B cell (primary cell): ENCODE measurements at places on chromosomes 7 and 10.

- H3K27me3 ChIP-seq: peaks cover 48% of the 10 kb centered on the region
- no peaks in the 10 kb centered on the region for H3K36me3 ChIP-seq
- peaks cover 27% of the 10 kb centered on the region for H3K4me1 ChIP-seq
- DNase-seq: no peak
- no peak overlapping the region for H3K4me3 ChIP-seq
Observed at GRCh38 chr10:21501091-21501490, 24.4 kb downstream of the SKIDA1 start.

GRCh38 chr7:81031996-81032395 is 113.1 kb upstream of the SEMA3C start:
- DNase-seq: no peak
- H3K36me3 ChIP-seq: no peaks in the 10 kb centered on the region
- H3K4me1 ChIP-seq: no peaks in the 10 kb centered on the region
- H3K27me3 ChIP-seq: no peaks in the 10 kb centered on the region
- no peak overlapping the region for H3K27ac ChIP-seq
- H3K4me3 ChIP-seq: no peak overlapping the region

GRCh38 chr7:28882869-28883470 is 75.2 kb downstream of the TRIL start:
- H3K36me3 ChIP-seq: no peaks in the 10 kb centered on the region
- no peaks in the 10 kb centered on the region for H3K27me3 ChIP-seq
- no peak overlapping the region for H3K4me3 ChIP-seq
- H3K27ac ChIP-seq: no peak overlapping the region

DNA sequence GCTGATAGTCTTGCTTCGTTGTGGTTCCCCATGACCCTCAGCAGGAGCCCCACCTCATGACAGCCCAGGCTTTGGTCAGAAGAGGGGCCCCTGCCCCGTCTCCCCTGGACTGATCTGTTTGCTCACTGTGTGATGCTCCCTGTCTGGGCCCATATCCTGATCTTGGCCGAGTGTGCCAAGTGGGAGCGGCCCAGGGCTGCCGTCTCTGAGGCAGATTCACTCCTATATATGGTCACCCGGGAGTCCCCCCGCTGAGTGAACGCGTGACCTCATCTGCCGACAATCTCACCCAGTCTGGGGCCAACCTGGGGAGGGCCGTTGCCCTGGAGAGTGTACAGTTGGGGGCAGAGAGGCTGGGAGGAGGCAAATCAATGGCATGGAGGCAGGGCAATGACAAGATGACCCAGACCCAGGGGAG is 34.5 kb downstream of the PPIF start:
- H3K4me3 ChIP-seq: no peak overlapping the region
- DNase-seq: no peak
- H3K27ac ChIP-seq: no peak overlapping the region
- no peaks in the 10 kb centered on the region for H3K4me1 ChIP-seq
- H3K36me3 ChIP-seq: no peaks in the 10 kb centered on the region

DNA sequence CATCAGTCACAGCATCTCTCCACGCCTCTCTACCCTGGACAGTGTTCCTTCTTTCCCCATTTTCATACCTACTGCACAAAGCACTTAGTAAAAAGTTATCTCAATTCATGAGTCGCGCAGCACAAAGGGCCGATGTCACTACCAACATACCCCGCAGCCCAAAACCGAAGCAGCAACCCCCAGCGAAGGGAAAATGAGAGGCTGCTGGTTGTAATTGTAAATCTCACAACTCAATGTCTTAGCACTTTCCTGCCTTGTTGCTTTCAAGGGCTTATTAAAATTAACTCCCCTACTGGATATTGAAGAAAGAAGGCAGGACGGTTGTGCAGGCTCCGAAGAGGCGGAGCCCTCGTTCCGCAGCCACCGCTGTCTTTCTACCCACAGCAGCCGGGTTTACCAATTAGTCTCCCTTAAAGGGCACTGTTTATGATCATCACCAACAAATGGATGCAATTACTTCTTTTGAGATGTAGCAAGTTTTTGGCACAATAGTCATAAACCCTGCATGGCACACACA is 6.5 kb downstream of the DIP2C start:
- no peak overlapping the region for H3K4me3 ChIP-seq
- no peak overlapping the region for H3K27ac ChIP-seq
- H3K4me1 ChIP-seq: no peaks in the 10 kb centered on the region
- H3K36me3 ChIP-seq: no peaks in the 10 kb centered on the region
- H3K27me3 ChIP-seq: no peaks in the 10 kb centered on the region
- DNase-seq: no peak

- peaks cover 2% of the 10 kb centered on the region for H3K27me3 ChIP-seq
- no peak overlapping the region for H3K27ac ChIP-seq
- no peaks in the 10 kb centered on the region for H3K36me3 ChIP-seq
- no peak overlapping the region for H3K4me3 ChIP-seq
- DNase-seq: no peak
Observed at GRCh38 chr10:97119058-97119745, 66.6 kb downstream of the SLIT1 start.

- no peak overlapping the region for H3K4me3 ChIP-seq
- DNase-seq: no peak
- no peaks in the 10 kb centered on the region for H3K27me3 ChIP-seq
Observed at GRCh38 chr7:128721376-128721775, 17.8 kb upstream of the CALU start.

DNA sequence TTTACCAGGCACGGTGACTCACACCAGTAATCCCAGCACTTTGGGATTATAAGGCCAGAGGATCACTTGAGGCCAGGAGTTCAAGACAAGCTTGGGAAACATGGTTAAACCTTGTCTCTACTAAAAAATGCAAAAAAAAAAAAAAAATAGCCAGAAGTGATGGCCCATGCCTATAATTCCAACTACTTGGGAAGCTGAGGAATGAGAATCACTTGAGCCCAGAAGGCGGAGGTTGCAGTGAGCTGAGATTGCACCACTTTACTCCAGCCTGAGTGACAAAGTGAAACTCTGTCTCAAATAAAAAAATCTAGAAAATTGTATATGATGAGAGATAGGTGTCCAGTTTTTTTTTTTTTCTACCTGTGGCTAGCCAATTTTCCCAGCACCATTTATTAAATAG is 578.2 kb downstream of the ANKRD7 start:
- H3K27ac ChIP-seq: no peak overlapping the region
- H3K27me3 ChIP-seq: no peaks in the 10 kb centered on the region
- H3K4me1 ChIP-seq: no peaks in the 10 kb centered on the region

DNA sequence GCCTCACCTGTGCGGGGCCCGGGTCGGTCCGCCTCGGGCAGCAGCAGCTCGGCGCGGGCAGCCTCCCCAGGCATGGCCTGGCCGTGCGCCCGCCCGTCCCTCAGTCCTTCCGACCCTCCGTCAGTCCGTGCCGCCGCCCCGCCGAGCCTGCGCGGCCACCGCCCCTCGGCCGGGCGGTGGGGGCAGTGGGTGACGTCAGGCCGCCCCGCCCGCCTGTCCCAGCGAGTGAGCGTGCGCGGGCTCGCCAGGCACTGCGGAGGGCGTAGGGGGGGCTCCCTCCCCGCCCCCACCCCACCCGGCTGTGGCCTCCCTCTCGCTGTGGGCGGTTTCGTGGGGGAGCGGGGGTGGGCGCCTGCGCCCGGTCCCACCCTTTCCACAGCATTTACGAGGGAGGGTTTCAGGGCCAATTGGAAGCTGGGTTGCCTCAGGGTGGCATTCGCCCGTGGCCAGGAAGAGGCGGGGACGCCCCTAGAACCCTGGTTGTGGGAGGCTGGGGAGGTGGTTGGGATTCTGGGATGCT is at the start of gene NACAD:
Gene NACAD (minus strand): TSS at position 149 of the 520 bp plus-strand sequence. CDS start 75 bp downstream, at position 74.
- H3K36me3 ChIP-seq: no peaks in the 10 kb centered on the region
- H3K27ac ChIP-seq: no peak within 1 kb of the TSS
- H3K4me3 ChIP-seq: peak within 1 kb of the TSS; percentile 53
- H3K4me1 ChIP-seq: peaks cover 14% of the 10 kb centered on the region
